ENCODE measurements at places on chromosomes 1 and 21. TPM values are rescaled to one million over a fixed set of nuclear protein-coding genes. Genes with fewer than 3 reads are reported as not detected.

Gene HDGF
- total RNA-seq = 153 TPM

Gene EPHB2
- total RNA-seq = 0.38 TPM

Gene GPR37L1
- total RNA-seq = not detected

Gene NEK2
- 0.13 TPM for total RNA-seq

Gene CD48
- total RNA-seq = 1.2 TPM

Gene CCDC181
- total RNA-seq = not detected

Gene ETV3L
- total RNA-seq = not detected

Gene PRAMEF25
- total RNA-seq = not detected

Gene KDF1
- 2.9 TPM for total RNA-seq

Gene C1orf159
- 8.4 TPM for total RNA-seq

Gene AADACL4
- total RNA-seq = not detected

Gene IL20
- total RNA-seq = not detected

Gene CD52
- 3.0 TPM for total RNA-seq

Gene SYDE2
- total RNA-seq = 4.8 TPM

Gene SRSF4
- total RNA-seq = 33.0 TPM

Gene CCDC185
- not detected for total RNA-seq

Gene C4BPA
- total RNA-seq = 792 TPM

Gene WDR64
- 0.40 TPM for total RNA-seq

Gene SYT14
- 0.03 TPM for total RNA-seq

Gene CFHR4
- total RNA-seq = 97.9 TPM

Gene DEPDC1
- total RNA-seq = 0.25 TPM

Gene LMOD1
- total RNA-seq = 1.0 TPM

Gene SLC30A10
- total RNA-seq = 59.4 TPM

Gene TSPAN2
- 0.60 TPM for total RNA-seq

Gene GON4L
- total RNA-seq = 19.9 TPM

Gene GPR52
- total RNA-seq = 1.0 TPM

Gene NTNG1
- total RNA-seq = not detected

Gene CFHR3
- total RNA-seq = 279 TPM

Gene LCE3B
- not detected for total RNA-seq

Gene SRM
- 28.5 TPM for total RNA-seq

Gene C1orf87
- not detected for total RNA-seq

Gene LDLRAP1
- total RNA-seq = 23.4 TPM

Gene NOTCH2NLA
- 23.5 TPM for total RNA-seq

Gene KRTAP24-1
- total RNA-seq = not detected

Gene NUP210L
- total RNA-seq = 0.10 TPM

Gene CFHR1
- total RNA-seq = 675 TPM

Gene HPCAL4
- total RNA-seq = 0.08 TPM

Gene SPRR2F
- total RNA-seq = not detected

Gene ITLN1
- 2.4 TPM for total RNA-seq

Gene NTRK1
- not detected for total RNA-seq

Gene KCNK2
- 0.08 TPM for total RNA-seq

Gene ACBD3
- total RNA-seq = 12.8 TPM

Gene GFI1
- total RNA-seq = 0.38 TPM

Gene MPZ
- total RNA-seq = 2.4 TPM

Gene OR2L3
- total RNA-seq = not detected

Gene DIO1
- 39.4 TPM for total RNA-seq

Gene SPRR2G
- not detected for total RNA-seq

Gene FCRL1
- total RNA-seq = not detected

Gene RHCE
- 0.65 TPM for total RNA-seq

Gene CYYR1
- total RNA-seq = 3.6 TPM

Gene IL12RB2
- total RNA-seq = 0.43 TPM

Gene OR2T29
- not detected for total RNA-seq

Gene DIRAS3
- 3.9 TPM for total RNA-seq

Gene KRTAP19-1
- not detected for total RNA-seq

Gene SLAMF8
- total RNA-seq = 0.53 TPM

Gene PODN
- 3.0 TPM for total RNA-seq

Gene TCHHL1
- total RNA-seq = not detected

Gene NCMAP
- 1.0 TPM for total RNA-seq
